NCI-H1436 treated with DMSO at 0.1 percent for 48 hours (cell line): ENCODE measurements at places on chromosomes 1 and 21.

DNA sequence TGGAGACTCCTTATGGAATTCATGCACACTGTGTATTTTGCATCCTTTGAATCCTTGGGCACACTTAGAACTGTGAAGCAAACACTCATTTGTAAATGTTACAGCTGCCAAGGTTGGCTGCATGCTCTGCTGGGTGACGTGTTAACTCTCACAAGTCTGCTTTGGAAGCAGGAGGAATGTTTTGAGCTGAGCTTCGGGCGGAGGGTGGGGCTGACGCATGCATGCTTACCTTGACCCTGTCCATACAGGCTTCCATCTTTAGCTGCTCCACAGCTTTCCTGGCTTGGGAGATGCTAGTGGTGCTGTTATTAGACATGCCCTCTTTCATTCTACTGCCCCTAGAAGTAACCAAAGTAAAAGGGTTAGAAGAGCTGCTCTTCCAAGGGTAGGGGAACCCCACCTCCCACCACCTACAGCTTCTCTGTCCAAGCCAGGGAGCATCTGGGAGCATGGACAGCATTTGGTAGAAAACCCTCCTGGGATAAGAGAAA lies 66.0 kb downstream of the GNG4 start:
- DNase-seq, result no peak

DNA sequence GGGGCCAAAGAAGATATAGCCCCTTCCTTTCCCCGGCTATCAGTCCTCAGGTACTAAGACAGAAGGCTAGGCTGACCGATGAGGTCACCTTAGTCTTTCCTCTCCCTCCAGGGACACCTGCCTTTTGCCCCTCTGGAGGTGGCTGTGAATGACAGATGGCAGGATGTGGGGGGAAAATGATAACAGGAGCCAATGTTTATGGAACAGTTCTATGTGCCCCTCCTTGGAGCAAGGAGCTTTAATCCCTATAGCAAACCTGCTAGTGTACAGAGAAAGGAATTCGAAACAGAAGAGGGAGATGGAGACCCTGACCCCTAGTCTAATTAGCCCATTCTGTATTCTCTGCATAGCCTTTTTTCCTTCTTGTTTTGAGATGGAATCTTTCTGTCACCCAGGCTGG lies 28.1 kb downstream of the SERINC2 start:
- no peak for DNase-seq

DNA sequence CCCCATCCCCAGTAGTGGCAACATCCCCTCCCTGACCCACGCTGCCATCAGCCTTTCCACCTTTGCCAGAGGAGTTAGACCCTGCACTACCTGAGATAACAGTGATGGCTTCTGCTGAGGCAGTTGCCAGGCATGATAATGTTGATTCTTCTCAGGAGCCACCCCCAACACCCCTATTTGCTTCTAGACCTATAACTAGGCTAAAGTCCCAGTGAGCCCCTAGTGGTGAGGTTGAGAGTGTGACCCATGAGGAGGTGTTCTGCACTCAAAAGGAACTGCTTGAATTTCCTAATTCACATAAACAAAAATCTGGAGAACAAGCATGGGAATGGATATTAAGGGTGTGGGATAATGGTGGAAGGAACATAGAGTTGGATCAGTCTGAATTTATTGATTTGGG lies 159.6 kb upstream of the COL11A1 start:
- no peak for DNase-seq

- no peak for DNase-seq
These were observed 26.9 kb upstream of the DDR2 start for GRCh38 chr1:162605225-162605927.
